Stimulated activated CD4-positive, alpha-beta T cell treated with anti-CD3 and anti-CD28 coated beads, Interleukin-12 subunit alpha, Interleukin-12 subunit beta, amount 100 ng/mL, for 24 hours (primary cell): ENCODE measurements at places on chromosomes 6 and 20.

DNA sequence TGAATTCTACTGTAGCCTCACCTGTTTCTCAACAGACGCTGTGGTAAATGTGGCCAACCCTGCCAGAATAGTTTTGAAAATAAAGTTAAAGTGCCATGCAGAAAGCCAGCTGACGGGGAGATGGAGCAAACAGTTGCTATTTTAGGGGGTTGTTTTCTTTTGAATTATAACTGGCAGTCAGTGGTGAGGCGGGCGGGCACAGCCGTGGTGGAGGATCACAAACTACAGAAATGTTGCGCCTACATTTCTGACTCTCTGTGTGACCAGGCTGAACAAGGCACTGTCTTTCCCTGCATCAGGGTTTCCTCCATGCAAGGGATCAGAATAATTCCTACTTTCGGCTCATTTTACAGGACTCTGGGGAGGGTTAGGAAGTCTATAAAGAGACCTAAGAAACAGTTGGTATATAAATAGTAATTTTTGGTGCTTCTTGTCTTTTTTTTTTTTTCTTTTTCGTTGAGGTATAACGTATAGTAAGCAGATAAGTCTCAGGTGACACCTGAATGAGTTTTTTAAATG lies 17.2 kb downstream of the CHMP4B start:
- no peak for DNase-seq

- DNase-seq: no peak
These were observed 77.6 kb downstream of the WASF1 start for GRCh38 chr6:110101885-110102284.

- DNase-seq: no peak
These were observed 177.1 kb upstream of the MAP3K7 start for GRCh38 chr6:90764001-90764400.

DNA sequence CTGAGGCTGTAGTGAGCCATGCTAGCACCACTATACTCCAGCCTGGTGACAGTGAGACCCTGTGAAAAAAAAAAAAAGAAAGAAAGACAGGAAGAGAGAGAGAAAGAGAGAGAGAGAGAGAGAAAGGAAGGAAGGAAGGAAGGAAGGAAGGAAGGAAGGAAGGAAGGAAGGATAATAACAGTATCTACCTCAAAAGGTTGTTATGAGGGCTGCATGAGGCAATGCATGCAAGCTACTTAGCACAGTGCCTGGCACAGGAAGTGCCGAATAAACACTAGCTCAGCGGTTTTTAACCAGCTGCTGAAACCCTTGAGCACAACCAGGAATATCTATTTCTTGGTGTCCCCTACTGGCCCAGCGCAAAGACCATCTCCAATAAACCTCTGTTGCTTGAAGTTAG lies 62.3 kb upstream of the TBC1D7 start:
- no peak for DNase-seq

GRCh38 chr20:62357187-62357667 lies 9.9 kb downstream of the LAMA5 start:
- no peak for DNase-seq
